ENCODE measurements at places on chromosomes 2 and 18.
A peak's percentile ranks its signal among the peaks of the same experiment; 100 is the strongest.

DNA sequence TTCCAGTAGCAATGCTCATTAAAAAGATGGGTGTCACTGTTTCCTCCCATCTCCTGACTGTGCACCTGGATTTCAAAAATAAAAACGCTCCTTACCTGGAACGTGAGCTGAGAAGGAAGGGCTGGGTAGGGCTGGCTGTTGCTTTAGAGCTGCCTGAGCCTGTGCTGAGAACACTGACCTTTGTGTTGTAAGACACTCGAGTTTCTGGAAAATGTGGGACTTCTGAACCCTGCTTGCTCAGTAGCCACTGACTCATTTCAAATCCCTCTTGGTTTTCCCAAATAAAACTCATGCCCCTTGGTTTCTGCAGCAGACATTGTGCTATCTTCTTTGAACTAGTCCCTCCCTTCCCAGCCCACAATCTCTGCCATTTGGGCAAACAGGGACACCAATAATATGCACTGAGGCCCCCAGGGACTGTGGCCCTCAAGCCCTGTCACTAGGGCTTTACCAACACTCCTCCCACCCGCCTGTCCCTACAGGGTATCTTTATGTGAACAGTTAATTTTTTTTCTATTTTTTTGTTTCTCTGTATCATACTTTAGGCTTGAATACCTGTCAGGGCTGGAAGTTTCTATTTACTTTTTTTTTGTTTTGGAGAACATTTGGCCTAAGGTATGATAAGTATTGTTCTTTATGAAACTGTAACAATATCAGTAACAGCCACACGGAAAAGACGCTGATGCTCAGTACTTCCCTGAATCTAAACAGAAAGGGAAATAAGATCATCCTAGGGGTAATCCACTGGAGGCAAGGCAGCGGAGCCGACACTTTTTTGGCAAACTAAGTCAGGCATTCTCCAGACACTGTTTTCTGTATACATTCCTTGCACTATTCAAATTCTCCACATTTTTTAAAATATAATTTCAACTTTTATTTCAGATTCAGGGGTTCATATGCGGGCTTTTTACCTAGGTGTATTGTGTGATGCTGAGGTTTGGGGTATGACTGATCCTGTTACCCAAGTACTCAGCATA is 280.2 kb downstream of the STK39 start:
- no peaks in the 10 kb centered on the region for H3K4me1 ChIP-seq
- no peak overlapping the region for H3K4me3 ChIP-seq
- H3K27me3 ChIP-seq = no peaks in the 10 kb centered on the region
- no peaks in the 10 kb centered on the region for H3K36me3 ChIP-seq
- no peak for DNase-seq
- no peak overlapping the region for H3K27ac ChIP-seq

- no peak for DNase-seq
- H3K36me3 ChIP-seq = no peaks in the 10 kb centered on the region
- H3K27ac ChIP-seq = peak overlapping the region; percentile 96
Observed at GRCh38 chr2:44360749-44361329, 455 bp downstream of the PREPL start.

- H3K27ac ChIP-seq = no peak overlapping the region
- H3K27me3 ChIP-seq = no peaks in the 10 kb centered on the region
- H3K4me3 ChIP-seq = no peak overlapping the region
- H3K4me1 ChIP-seq = no peaks in the 10 kb centered on the region
Observed at GRCh38 chr2:205187731-205188130, 494.6 kb upstream of the NRP2 start.

DNA sequence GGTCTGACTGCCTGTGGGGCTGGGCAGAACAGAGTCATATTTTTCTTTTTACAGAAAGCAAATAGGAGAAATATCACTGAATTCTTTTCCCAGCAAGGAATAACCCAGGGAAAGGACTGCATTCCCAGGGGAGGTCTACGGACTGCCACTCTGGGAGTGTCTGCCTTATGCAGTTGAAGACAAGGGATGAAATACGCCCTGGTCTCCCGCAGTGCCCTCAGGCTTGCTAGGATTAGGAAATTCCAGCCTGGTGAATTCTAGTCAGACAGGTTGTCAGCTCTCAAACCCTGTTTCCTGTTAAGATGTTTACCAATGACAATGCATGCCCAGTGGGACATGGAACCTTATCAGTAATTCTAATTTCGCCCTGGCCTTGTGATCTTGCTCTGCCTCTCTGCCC is 30.3 kb upstream of the PDK1 start:
- no peaks in the 10 kb centered on the region for H3K27me3 ChIP-seq
- H3K4me1 ChIP-seq = no peaks in the 10 kb centered on the region
- H3K36me3 ChIP-seq = no peaks in the 10 kb centered on the region
- H3K4me3 ChIP-seq = no peak overlapping the region
- no peak for DNase-seq
- H3K27ac ChIP-seq = no peak overlapping the region

- peak overlapping the region; percentile 63 for H3K27ac ChIP-seq
- peak overlapping the region; percentile 9 for H3K4me3 ChIP-seq
Observed at GRCh38 chr2:217934321-217935131, 68.3 kb downstream of the TNS1 start.

DNA sequence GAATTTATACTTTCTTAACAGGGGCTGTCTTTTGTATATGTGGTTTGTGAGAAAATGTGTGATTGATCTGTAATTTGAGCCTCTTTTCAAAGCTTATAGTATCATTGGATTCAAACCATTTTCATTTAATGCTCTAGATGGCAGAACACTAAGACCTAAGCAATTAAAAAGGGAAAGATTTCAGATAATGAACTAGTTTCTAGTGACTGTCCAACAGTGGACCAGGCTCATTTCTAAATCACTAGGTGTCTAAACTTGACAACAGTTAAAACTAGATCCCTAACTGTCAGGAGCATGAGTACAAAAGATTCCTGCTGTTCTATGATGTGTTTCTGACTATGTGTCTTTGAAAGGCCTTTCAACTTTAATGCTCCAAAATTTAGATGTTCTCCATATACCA is 54.6 kb downstream of the ANKRD44 start:
- no peak for DNase-seq
- H3K4me3 ChIP-seq = no peak overlapping the region
- peak overlapping the region; percentile 26 for H3K27ac ChIP-seq
- no peaks in the 10 kb centered on the region for H3K36me3 ChIP-seq
- H3K4me1 ChIP-seq = peaks cover 26% of the 10 kb centered on the region

DNA sequence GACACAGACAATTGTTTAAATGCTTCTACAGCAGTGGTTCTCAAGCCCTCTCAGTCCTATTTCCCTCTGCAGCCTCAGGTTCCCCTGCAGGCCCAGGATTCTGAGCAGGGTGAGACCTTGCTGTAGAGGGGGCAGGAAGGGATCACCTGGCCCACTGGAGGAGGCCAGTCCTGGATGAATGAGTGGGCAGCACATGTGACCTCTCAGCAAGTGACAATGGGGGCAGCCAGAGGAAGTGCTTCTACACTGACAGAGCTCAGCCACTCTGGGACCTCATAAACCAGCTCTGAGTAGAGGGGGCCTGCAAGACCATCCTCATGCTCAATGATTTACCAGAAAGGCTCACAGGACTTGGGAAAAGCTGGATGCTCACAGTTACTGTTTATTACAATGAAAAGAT is 63.2 kb downstream of the ASB1 start:
- H3K4me1 ChIP-seq = no peaks in the 10 kb centered on the region
- H3K27ac ChIP-seq = no peak overlapping the region
- H3K36me3 ChIP-seq = no peaks in the 10 kb centered on the region
- DNase-seq = no peak
- H3K27me3 ChIP-seq = no peaks in the 10 kb centered on the region

- no peaks in the 10 kb centered on the region for H3K36me3 ChIP-seq
- no peak overlapping the region for H3K4me3 ChIP-seq
- H3K27ac ChIP-seq = peak overlapping the region; percentile 75
Observed at GRCh38 chr2:891734-892133, 58.9 kb upstream of the SNTG2 start.

DNA sequence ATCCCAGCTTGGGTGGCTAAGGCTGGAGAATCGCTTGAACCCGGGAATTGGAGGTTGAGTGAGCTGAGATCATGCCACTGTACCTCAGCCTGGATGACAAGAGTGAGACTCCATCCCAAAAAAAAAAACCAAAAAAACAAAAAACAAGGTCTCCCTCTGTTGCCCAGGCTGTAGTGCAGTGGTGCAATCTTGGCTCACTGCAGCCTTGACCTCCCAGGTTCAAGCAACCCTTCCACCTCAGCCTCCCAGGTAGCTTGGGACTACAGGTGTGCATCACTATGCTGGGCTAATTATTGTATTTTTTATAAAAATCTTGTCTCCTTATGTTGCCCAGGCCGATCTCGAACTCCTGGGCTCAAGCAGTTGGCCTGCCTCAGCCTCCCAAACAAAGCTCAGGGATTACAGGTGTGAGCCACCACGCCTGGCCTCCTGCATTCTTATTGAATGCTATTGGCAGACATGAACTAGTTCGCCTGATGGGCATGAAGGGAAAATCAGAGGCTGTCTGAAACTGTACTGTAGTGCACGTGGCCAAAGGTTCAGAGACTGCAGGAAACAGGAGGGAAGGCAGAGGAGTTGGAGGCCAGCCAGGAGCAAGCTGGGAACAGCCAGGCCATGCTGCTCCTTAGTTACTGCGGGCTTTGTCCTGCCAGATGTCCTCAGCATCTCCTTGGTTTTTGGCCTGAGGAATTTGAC is 16.0 kb upstream of the ASXL2 start:
- DNase-seq = peak; percentile 28
- no peaks in the 10 kb centered on the region for H3K36me3 ChIP-seq
- no peaks in the 10 kb centered on the region for H3K4me1 ChIP-seq
- H3K4me3 ChIP-seq = no peak overlapping the region
- H3K27me3 ChIP-seq = no peaks in the 10 kb centered on the region
- no peak overlapping the region for H3K27ac ChIP-seq

DNA sequence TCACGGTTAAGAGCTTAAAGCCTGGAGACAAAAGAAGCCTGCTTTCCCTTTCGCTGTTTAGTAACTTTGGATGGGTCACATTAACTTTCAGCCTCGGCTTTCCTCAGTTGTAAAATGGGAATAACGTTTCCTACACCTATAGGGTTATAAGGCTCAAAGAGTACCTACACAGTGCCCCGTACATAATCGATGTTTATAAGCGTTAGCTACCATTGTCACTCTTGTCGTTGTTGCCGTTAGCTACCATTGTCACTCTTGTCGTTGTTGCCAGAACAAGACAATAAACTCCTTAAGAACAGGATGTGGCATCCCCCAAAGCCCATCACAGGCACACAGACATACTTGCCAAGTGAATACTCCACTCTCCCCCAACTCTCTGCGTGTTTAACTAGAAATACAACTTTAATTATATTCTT is 901 bp upstream of the MFSD6 start:
- H3K36me3 ChIP-seq = no peaks in the 10 kb centered on the region
- H3K27me3 ChIP-seq = no peaks in the 10 kb centered on the region
- no peak for DNase-seq

DNA sequence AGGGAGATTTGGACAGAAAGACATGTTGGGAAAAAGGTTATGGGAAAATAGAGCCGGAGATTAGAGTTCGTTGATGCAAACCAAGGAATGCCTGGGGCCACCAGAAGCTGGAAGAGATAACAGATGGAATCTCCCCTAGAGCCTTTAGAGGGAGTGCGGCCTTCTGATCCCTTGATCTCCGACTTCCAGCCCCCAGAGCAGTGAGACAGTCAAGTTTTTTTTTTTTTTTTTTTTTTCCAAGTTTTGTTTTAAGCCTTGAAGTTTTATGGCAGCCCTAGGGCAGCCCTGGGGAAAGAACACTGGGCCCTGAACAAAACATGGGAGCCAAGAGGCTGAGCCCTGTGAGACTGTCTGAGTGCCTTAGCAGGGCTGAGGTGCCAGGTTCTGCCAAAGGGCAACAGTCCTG is 6.5 kb downstream of the DGKD start:
- H3K27me3 ChIP-seq = no peaks in the 10 kb centered on the region
- H3K27ac ChIP-seq = no peak overlapping the region
- H3K4me1 ChIP-seq = peaks cover 5% of the 10 kb centered on the region
- DNase-seq = no peak
- H3K36me3 ChIP-seq = no peaks in the 10 kb centered on the region

- no peaks in the 10 kb centered on the region for H3K27me3 ChIP-seq
- H3K4me3 ChIP-seq = no peak overlapping the region
- no peak for DNase-seq
- H3K27ac ChIP-seq = no peak overlapping the region
Observed at GRCh38 chr2:236536727-236537398, 32.8 kb upstream of the ACKR3 start.

GRCh38 chr18:28167835-28168349 is 9.0 kb downstream of the CDH2 start:
- H3K27me3 ChIP-seq = no peaks in the 10 kb centered on the region
- no peak overlapping the region for H3K4me3 ChIP-seq
- H3K36me3 ChIP-seq = no peaks in the 10 kb centered on the region
- no peak overlapping the region for H3K27ac ChIP-seq
- peaks cover 15% of the 10 kb centered on the region for H3K4me1 ChIP-seq
- no peak for DNase-seq

- H3K27me3 ChIP-seq = no peaks in the 10 kb centered on the region
- H3K4me1 ChIP-seq = no peaks in the 10 kb centered on the region
- H3K4me3 ChIP-seq = no peak overlapping the region
- H3K36me3 ChIP-seq = no peaks in the 10 kb centered on the region
- DNase-seq = no peak
- no peak overlapping the region for H3K27ac ChIP-seq
Observed at GRCh38 chr2:1741851-1742250, 2.5 kb downstream of the PXDN start.

DNA sequence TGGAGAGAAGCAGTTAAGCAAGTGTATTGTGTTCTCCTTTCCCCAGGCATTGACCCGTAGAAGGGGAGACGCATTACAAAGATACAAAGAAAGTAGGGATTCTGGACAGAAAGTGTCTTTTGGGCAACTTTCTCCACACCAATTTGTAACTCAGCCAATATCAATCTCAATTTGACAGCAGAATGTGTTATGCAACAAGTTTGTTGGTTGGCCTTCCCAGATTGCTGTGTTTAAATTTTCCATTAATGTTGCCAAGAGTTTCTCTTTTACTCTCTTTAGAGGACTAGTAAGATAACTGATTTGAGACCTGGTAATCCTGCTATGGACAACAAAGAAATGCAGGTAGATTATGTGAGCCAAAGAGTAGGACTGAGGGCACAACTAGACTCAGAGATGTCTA is 279.6 kb downstream of the ZNF804A start:
- H3K36me3 ChIP-seq = no peaks in the 10 kb centered on the region
- no peaks in the 10 kb centered on the region for H3K27me3 ChIP-seq
- H3K27ac ChIP-seq = no peak overlapping the region
- H3K4me3 ChIP-seq = no peak overlapping the region

- H3K4me1 ChIP-seq = no peaks in the 10 kb centered on the region
- H3K27ac ChIP-seq = no peak overlapping the region
- no peaks in the 10 kb centered on the region for H3K36me3 ChIP-seq
- DNase-seq = no peak
Observed at GRCh38 chr2:76197428-76197827, 486.7 kb upstream of the GCFC2 start.
